AG09319 (cell line): ENCODE measurements at places on chromosomes 2 and 18.

GRCh38 chr18:75467281-75467795, 39.8 kb upstream of the SMIM21 start:
- DNase-seq: no peak

DNA sequence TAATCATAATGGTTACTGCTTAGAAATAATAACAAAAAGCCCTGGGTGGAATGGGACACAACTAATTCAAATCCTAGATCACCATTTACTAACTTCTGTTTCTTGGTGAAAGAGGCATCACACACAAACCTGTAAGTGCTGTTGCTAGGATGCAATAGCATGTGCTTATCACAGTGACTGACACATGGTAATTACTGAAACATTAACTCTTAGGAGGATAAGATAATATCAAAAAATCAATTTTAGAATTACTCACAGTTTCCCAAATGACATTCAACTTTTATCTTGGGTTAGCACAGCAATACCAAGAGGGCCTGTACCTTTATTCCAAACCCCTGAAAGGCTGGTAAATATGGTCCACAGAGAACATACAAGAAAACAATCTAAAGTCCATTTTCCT, 69.1 kb downstream of the MBOAT2 start:
- no peak for DNase-seq

DNA sequence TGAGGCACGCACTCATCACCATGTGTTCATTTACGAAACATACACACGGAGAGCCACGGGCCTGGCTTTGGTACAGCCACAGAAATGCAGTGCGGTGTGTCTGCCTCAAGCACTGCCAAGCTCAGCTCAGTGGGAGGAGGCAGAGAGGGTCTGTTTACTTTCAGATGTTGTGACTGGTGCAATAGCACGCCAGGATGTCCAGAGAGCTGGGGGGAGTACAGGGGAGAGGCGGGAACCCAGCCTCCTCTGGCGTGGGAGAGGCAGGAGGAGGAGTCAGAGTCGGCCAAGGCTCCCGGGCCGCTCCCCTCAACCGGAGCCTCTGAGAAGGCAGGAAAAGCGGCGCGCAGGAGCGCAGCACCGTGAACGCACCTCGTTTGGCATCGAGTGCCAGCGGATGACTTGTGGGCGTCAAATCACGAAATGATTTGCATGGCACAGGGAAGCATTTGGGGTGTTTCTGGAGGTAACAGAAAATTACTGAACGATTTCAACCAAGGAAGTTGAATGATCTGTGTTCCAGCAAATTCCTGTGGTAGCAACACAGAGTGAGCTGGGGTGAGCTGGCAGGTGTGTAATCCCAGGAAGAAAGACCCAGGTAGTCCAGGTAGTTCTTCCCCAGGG, 143.0 kb downstream of the ZNF516 start:
- peak; percentile 85 for DNase-seq

GRCh38 chr18:36545821-36546427, 248.4 kb downstream of the FHOD3 start:
- DNase-seq: no peak

- DNase-seq: no peak
Measured at GRCh38 chr2:5691221-5691984, 781 bp upstream of the SOX11 start.
